ENCODE measurements at places on chromosomes 6 and 20.

- DNase-seq: no peak
Observed at GRCh38 chr6:156582509-156582992, 194.6 kb upstream of the ARID1B start.

DNA sequence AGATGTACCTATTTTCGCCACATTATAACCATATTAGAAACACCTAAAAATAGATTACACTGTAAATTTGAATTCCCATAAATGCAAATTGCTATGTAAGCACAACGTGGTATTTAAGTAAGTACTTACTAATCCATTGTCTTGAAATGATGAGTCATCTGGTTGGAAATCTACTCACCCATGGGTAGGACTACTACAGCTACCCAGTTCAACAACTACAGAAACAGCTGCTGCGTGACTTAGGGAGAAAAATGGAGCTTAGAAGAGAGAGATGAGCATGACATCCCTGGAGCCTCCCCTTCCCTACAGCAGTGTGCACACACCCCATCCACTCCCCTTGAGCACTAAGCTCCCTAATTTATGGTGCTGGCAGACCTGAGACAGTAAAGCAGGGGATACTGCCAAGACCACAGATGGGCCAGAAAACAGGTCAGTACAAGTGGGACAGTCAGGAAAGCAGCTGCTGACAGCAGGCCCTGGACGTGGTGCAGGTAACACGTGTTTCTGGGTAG is 26.9 kb downstream of the RRAGD start:
- DNase-seq: no peak

GRCh38 chr6:88165087-88165843 is 882 bp downstream of the CNR1 start:
- DNase-seq: no peak

- DNase-seq: no peak
Observed at GRCh38 chr20:33866398-33867100, 55.4 kb downstream of the CHMP4B start.

- no peak for DNase-seq
Observed at GRCh38 chr20:14860410-14860814, 523.0 kb upstream of the FLRT3 start.

DNA sequence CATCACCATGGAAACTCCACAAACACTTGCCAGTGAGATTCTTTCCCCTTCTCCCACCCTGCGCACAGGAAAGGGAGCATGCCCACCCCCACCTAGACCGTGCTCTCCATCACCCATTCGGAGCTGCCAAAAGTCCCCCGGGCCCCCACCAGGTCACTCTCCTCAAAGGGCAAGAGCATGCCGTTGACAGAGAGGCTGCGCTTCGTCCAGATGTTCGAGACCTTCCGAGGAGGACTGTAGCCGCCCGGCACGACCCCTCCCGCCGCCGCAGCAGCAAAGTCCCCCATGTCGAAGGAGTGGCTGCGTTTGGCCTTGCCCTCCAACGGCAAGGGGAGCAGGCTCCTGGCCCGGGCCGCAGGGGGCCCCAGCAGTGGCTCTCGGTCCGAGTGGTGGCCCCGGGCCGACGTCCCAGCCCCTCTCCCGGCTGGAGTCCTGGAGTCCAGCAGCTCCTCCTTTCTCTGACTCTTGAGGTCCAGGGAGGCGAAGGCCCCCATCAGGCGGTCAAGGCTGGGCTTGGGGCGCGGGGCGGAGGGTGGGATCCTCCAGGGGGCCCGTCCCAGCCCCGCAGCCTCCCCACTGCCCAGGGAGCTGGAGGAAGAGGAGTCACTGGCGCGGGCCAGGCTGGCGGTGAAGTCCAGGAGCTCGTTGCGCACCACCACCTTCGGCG is 195.2 kb downstream of the LRFN2 start:
- no peak for DNase-seq

GRCh38 chr6:11233673-11234573 is 1.5 kb upstream of the NEDD9 start:
- DNase-seq: no peak
